Transverse colon (tissue), 4 donors: ENCODE measurements at places on chromosomes 3 and 15.

GRCh38 chr3:59935025-59935424, 885.2 kb upstream of the CFAP20DC start:
- no peak for DNase-seq

DNA sequence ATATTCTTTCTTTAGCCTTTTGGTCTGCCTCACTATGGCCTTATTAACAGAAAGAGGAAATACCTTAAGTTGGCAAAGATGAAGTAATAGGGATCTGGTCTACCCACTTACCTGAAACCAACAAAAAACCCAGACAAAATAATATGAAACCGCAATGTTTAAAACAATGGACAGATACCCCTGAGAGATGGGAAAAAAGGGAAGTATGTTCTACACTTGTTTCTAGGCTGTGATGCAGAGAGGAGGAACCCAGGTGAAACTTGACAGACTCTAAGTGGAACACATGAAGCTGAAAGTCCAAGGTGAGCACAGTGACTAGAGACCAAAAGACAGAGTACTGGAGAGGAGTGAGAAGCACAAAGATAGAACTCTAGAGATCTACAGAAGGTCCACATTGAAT, 78.4 kb downstream of the NR2E3 start:
- DNase-seq: no peak

GRCh38 chr3:31465999-31466398, 66.7 kb upstream of the STT3B start:
- no peak for DNase-seq

- no peak for DNase-seq
These were observed 1099.3 kb downstream of the ROBO2 start for GRCh38 chr3:78139166-78139565.

DNA sequence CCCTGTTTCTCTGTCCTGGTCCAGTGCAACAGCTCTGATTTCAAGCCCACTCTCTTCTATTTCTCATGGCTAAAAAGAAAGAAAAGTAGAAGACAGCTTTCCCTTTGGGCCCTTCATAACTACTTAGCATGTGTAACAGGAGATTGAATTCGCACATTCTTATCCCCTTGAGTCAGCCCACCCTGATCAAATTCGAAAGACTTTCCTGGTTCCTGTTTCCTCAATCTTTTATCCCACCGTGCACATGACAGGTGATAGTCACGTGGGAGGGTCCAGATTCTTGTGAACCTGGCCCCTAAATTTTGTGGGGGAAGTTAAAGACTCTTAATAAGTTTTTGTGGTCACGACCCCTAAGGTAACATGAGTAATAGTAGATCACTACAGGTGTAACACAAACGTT, 4.7 kb upstream of the CCDC54 start:
- no peak for DNase-seq

DNA sequence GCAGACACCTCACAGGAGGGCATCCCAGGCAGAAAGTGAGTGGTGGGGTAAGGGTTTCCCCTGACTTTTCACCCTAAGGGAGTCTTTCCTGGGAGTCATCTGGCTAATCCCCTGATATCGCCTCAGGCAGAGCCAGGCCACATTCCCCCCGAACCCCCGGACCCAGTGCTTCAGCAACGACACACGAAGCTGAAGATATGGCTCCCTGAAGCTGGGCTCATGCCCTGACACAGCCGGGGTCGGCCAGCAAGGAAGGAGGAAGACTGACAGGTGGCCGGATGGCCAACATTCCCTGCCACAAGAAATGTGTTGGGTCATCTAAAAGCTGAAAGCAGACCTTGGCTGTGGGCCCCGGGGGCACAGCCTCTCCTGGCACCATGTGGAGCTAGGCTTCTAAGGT, 14.4 kb downstream of the CHST13 start:
- DNase-seq: peak; percentile 5
